CD4-positive, alpha-beta T cell (primary cell): ENCODE measurements at places on chromosomes 5 and 9.
A peak's percentile ranks its signal among the peaks of the same experiment; 100 is the strongest.

DNA sequence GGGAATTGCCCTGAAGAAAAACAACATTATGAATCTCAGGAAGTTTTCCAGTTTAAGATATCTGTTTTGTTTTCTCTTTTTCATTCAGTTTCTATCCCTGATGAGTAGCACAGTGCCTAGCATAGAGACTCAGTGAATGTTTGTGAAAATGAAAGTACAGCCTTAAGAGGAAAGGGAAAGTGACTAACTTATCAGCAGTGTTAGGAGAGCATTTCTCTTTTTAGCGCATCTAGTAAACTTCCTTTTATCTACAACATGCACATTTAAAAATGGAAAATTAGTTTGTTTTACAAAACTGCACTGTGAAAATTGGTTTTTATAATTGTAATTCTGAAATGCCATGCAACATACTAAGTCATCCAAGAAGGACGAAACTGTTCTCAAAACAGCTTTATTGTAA, 110.8 kb downstream of the SMARCA2 start:
- peaks cover 15% of the 10 kb centered on the region for H3K4me1 ChIP-seq
- H3K36me3 ChIP-seq = peaks cover 64% of the 10 kb centered on the region
- no peak overlapping the region for H3K27ac ChIP-seq
- H3K27me3 ChIP-seq = no peaks in the 10 kb centered on the region
- peak overlapping the region; percentile 13 for H3K4me3 ChIP-seq

DNA sequence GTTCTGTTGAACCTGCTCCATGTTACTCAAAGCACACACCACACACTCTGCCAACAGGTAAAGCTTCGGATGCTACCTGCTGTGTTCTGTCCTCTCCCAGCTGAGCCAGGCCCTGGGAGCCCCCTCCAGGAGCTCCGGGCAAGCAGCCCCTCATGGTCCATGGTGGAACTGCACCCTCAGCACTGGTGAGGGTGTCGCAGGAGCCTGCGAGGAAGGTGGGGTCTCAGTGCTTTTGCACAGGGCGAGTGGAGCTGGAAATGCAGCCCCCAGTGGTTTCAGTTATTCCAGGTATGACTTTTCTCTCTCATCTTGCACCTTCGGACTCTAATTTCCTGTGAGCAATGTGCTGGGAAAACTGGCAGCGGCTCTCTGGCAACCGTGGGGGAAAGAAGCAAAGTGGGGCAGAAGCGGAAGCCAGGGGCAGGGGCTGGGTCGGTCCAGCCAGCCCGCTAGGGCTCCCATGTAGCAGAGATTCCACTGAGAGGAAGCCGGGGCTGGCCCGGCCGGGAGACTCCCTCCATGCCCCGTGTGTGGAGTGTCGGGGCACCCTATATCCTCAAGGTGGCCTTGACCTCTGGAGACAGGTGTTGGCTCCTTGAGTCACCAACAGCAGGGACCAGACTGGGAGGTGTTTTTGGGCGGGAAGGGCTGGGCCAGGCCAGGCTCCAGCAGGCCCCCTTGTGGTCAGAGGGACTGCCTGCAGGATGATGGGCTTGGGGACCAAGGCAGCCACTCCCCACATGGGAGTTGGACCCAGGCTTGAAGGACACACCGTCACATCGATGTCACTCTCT, 75.6 kb upstream of the PRSS3 start:
- peaks cover 6% of the 10 kb centered on the region for H3K4me1 ChIP-seq

GRCh38 chr9:86749161-86749893, 198.0 kb downstream of the GAS1 start:
- H3K36me3 ChIP-seq = no peaks in the 10 kb centered on the region
- H3K4me3 ChIP-seq = no peak overlapping the region
- H3K27me3 ChIP-seq = no peaks in the 10 kb centered on the region
- DNase-seq = no peak

DNA sequence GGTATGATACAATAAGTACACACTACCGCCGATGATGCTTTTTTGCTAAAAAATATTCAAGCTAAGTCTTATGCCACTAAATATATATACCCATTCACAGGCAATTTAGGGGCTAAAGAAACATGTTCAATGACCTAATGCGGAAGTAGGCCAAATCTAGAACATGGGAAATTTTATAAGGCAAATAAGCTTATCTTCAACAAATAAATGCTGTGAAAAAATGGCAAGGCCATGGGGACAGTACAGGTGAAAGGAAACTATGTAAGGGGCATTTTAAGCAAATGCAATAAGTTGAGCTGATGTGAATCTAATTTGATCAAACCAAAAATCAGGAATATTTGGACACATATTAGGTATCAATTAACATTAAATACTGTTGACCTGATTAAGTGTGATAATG, 339.5 kb upstream of the EDIL3 start:
- H3K36me3 ChIP-seq = no peaks in the 10 kb centered on the region
- H3K4me3 ChIP-seq = no peak overlapping the region
- H3K27ac ChIP-seq = no peak overlapping the region
- no peak for DNase-seq
- H3K4me1 ChIP-seq = no peaks in the 10 kb centered on the region
- no peaks in the 10 kb centered on the region for H3K27me3 ChIP-seq

DNA sequence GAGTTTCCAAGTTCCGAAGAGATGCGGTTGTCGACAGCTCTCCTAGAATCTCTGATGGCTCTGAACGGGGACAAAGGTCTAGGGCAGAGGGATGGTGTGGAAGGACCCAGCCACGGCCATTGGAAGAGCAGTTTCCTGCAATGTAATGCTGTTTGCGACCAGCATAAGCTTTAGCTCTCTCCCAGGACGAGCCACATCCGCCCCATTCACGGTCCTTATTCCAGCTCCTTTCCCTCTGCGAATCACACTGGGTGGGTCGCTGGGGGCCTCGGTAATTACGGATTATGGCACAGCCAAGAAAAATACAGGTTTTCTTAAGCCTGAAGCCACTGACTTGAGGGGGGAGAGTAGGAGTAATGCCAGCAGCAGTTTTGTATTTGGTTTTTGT, 22.7 kb downstream of the ANXA2R start:
- peaks cover 42% of the 10 kb centered on the region for H3K4me1 ChIP-seq
- peak overlapping the region; percentile 80 for H3K4me3 ChIP-seq
- H3K27ac ChIP-seq = peak overlapping the region; percentile 98
- peak; percentile 39 for DNase-seq
- no peaks in the 10 kb centered on the region for H3K36me3 ChIP-seq

- H3K27me3 ChIP-seq = no peaks in the 10 kb centered on the region
- no peak for DNase-seq
- H3K36me3 ChIP-seq = no peaks in the 10 kb centered on the region
- H3K4me3 ChIP-seq = no peak overlapping the region
- no peak overlapping the region for H3K27ac ChIP-seq
These were observed 109.9 kb downstream of the RPS23 start for GRCh38 chr5:82168294-82168693.

DNA sequence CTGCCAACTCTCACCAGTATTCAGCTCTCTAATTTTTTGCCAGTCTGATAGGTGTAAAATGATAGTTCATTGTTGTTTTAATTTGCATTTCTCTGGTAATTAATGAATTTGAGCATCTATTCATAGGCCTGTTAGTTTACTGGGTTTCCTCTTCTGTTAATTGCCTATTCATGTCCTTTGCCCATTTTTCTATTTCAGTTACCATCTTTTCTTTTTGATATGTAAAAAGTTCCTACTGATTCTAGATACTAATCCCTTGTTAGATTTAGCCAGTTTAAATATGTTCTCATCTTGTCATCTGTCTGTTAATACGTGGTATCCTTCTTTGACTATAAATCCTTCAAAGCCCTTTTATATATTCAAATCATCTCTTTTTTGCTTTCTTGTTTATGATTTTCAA, 247.8 kb downstream of the ARHGAP26 start:
- no peak for DNase-seq

- no peak overlapping the region for H3K4me3 ChIP-seq
- no peaks in the 10 kb centered on the region for H3K27me3 ChIP-seq
- no peak overlapping the region for H3K27ac ChIP-seq
- no peaks in the 10 kb centered on the region for H3K4me1 ChIP-seq
- peaks cover 37% of the 10 kb centered on the region for H3K36me3 ChIP-seq
These were observed 8.0 kb downstream of the CEP72 start for GRCh38 chr5:620152-620551.

DNA sequence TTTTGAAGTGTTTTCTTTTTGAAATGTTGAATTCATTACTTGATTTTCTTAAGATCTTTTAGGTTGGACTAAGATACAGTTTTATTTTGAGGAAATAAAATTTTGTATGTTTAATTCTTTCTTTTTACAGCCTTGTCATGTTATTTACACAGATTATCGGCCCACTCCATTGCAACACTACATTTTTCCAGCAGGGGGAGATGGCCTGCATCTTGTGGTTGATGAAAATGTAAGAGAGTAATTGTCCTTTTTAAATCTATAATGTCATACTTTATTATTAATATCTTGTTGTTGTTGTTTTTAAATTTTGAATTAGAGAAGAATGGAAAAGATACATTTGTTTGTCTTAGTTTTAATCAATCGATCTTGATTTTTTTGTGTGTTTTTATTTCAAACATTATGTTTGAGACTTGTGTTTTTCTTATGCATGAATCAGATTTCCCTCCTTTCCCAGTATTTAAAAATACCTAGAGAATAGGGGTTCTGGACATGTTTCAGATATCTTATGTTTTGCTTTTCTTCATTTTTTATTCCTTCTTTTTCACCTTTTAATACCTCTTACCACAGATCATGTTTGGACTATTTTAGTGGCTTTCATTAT, 36.7 kb downstream of the MTREX start:
- DNase-seq = peak; percentile 48
- no peak overlapping the region for H3K4me3 ChIP-seq
- peaks cover 72% of the 10 kb centered on the region for H3K36me3 ChIP-seq
- H3K27ac ChIP-seq = no peak overlapping the region
- H3K27me3 ChIP-seq = no peaks in the 10 kb centered on the region
